Stimulated activated CD8-positive, alpha-beta memory T cell treated with anti-CD3 and anti-CD28 coated beads, Interleukin-4, amount 100 ng/mL, for 1 hour (primary cell): ENCODE measurements at places on chromosomes 2 and 18.

GRCh38 chr2:158967114-158967730, 1.2 kb upstream of the TANC1 start:
- DNase-seq, result no peak

DNA sequence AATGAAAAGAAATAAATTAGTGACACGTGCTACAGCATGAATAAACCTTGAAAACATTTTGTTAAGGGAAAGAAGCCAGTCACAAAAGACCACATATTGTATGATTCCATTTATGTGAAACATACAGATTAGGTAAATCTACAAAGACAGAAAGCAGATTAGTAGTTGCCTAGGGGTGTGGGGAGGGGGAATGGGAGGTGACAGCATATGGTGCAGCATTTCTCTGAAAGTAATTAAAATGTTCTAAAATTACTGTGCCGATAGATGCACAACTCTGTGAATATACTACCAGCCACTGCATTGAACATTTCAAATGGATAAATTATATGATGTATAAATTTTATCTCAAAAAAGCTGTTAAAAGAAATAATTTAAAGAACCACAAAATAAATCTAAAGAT, 161.0 kb downstream of the TRIB2 start:
- no peak for DNase-seq

DNA sequence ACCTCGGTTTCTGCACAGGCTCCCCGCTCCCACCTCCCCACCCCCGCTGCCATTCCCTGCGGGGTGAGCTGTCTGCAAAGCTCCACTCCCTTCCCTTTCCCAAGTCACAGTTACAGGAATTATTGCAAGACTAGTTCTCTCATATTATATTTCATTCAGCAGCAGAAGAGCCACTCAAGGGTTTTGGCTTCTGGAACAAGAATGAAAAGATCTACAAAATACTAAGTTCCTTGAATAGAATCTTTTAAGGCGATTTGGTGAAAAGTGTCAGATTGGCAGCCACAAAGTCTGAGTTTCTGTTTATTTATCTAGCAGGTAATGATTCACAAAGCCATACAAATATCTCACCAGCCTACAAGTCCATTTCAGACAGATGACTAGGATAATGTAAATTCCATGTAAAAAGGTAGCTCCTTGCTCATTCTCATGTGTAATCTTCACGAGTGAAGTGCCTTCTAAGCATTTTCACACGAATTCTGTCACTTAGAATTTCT, 221.9 kb upstream of the RBBP8 start:
- DNase-seq, result no peak

DNA sequence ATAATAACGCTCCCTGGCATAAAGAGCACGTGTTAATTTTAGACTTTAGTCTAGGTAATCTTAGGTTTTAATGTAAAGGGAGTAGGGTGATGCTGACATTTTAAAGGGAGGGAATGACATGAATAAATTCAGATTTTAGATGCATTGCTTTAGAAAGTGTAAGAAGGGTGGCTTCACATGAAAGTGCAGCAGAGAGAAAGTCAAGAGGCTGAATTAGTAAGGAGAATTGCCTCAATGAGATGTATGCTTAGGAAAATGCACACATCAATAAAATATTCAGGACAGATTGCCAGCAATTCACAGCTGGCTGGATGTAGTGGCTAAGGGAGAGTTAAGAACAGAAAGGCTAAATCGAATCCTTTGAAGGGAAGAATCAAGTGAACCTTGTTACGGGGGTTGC, 165.5 kb upstream of the CDH19 start:
- no peak for DNase-seq

DNA sequence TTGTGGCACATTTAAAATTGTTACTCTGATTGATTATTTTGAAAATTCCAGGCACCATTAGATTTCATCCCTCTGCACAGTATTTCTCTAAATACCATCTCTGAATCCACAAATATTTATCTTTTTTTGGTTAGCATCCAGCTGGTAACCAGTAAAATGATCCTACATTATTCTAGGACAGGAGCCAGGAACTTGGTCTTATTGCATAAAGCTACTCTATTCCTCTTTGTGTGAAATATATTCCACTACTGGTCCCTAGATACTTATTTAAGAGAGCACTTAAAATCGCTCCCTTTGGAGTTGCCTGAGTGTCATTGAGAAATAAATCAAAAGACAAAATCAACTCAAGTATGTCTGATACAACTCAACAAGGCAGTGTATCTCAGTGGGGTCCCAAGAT, 7.4 kb upstream of the MBOAT2 start:
- no peak for DNase-seq

- no peak for DNase-seq
These were observed 380.3 kb downstream of the NYAP2 start for GRCh38 chr2:225779829-225780228.

DNA sequence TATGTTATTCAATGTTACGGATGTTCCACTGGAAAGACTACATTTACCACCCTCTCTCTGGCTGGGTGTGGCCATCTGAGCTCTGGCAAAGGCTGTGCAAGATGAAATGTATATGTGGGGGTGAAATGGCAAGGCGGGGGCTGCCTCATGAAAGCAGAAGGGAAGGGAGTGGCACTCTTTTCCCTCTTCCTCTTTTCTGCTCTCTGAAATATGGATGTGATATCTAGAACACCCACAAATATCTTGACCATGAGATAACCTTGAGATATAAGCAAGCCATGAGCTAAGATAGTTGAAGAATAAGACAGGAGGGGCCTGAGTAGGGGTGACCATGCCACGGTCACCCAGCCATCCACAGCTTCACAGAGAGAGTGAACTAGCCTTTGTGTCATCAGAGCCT, 367.8 kb upstream of the ID2 start:
- DNase-seq, result no peak
